ENCODE measurements at places on chromosomes 12 and 14.

DNA sequence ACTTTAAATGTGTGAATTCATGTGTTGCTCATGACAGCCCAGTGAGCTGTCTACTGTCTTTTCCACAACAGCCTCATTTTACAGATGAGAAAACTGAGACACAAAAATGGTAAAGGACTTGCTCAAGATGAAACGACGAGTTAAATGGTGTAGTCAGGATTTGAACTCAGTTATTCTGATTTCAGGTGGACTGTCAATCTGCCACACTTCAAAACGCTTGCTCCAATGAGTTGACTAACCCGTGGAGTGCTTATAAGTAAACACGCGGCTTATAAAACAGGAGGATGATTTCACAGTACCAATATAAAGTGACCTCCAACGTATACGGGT is 652 bp upstream of the POLE2 start:
- DNase-seq, result no peak

DNA sequence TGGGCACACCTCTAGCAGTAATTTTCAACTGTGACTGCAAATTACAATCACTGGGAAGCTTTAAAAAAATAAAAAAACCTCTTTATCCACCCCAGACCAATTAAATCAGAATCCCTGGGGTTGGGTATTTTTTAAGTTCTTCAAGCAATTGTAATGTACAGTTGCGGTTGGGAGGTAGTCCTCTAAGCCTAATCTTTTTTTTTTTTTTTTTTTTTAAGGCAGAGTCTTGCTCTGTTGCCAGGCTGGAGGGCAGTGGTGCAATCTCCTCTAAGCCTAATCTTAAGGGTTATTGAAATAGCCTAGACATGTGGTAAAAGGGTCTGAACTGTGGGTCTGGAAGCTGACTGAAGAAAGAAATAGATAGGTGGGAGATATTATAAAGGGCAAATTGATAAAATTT is 230.5 kb downstream of the AKAP6 start:
- DNase-seq, result no peak

- no peak for DNase-seq
Measured at GRCh38 chr12:101686176-101686575, 11.3 kb upstream of the CHPT1 start.

DNA sequence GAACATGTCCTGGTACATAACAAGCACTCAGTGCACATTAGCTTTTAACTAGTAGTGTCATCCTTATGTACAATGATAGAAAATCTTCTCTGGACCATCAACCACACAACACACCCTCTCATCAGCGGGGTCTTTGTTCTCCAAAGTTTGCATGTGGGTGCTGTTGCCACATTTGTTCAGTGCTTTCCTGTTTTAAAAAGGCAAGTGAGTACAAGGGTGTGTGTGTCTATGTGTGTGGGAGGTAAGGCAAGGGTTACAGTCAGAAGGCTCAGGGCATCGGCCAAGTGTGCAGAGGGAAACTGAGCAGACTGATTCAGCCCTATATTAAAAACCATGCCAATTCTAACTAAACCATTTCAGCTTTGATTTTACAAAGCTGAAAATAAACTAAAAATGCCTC is 17.9 kb downstream of the KRT76 start:
- DNase-seq, result no peak

DNA sequence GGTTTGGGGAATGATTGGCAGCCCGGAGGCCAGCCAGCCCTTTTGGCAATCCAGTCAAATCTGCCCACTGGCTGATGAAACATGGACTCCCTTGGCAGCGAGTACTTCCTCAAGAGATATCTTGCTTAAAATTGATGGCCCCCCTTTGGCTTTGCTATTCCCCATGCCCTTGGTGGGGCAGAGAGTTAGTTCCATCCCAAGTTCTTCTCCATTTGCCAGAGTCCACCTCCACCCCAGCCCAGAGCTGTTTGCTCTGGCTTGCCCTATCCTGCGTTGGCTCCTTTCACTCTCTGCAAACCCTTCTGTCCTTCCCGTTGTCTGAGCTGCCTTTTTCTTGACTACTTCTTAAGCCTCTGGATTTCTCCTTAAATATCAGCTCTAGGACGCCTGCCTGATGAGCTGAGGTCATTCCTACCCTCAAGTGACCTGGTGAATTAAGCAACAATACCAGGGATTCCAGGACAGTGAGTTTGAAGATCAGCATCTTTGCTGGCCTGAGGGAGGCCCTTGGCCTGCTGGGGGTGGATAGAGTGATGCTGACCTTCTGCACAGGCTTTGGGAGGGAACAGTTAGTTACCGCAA is 212.0 kb downstream of the CACNA1C start:
- DNase-seq, result no peak

- DNase-seq, result no peak
Measured at GRCh38 chr12:64694130-64695040, 64.8 kb downstream of the GNS start.

GRCh38 chr12:96416033-96416799 is 16.0 kb upstream of the CDK17 start:
- no peak for DNase-seq

- peak; percentile 60 for DNase-seq
Measured at GRCh38 chr12:3551386-3551785, 60.4 kb downstream of the PRMT8 start.

DNA sequence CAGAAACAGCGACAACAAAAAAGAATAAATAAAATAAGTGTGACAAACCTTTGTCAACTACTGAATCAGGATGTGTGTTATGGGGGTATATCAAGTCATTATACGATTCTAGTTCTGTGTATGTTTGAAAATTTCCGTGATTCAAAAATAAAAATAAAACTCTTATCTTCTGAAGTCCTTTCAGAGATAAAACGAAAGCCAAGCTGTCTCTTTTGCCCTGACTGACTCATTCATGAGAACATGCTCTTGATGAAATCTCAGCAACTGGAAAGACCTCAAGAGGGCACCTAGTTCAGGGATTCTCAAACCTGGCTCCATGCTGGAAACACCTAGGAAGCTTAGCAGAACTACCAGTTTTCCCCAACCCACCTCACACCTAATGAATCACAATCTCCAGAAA is 9.2 kb downstream of the FOXN3 start:
- no peak for DNase-seq

GRCh38 chr14:97077253-97077653 is 280.1 kb downstream of the VRK1 start:
- DNase-seq, result no peak

DNA sequence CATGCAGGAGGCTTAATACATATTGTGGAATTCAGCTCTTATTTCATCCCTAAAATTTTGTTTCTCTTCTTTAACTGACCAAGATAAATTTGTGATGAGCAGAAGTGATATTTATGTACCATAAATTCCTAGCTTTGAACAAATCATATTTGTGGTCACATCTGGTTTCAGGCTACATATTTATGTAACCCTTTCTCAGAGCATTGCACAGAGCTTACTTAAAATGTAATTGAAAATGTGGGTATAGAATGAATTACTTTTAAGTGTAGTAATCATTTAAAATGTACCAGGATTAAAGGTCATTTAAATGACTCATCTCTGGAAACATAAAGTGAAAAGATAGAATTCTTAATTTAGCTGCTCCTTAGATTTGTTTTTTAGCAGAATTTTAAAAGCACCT is 129.9 kb upstream of the FRMD6 start:
- DNase-seq, result no peak

DNA sequence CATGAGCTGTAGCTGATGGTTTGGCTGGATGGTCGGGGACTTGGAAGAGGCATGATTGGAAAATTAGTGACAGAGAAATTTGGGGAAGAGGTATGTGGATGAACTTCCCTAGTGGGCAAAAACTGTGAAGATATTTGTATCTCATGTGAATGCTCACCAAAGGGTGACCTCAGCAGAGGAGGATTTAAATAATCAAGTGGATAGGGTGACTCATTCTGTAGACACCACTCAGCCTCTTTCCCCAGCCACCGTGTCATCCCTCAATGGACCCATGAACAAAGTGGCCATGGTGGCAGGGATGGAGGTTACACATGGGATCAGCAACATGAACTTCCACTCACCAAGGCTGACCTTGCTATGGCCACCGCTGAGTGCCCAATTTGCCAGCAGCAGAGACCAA is 60.8 kb upstream of the KRAS start:
- no peak for DNase-seq

- DNase-seq, result no peak
Measured at GRCh38 chr12:94263011-94263811, 114.8 kb downstream of the PLXNC1 start.

- DNase-seq, result no peak
Measured at GRCh38 chr12:69008520-69008919, 75.5 kb upstream of the CPM start.

GRCh38 chr14:51507906-51508511 is 143.7 kb upstream of the FRMD6 start:
- DNase-seq, result peak; percentile 31

DNA sequence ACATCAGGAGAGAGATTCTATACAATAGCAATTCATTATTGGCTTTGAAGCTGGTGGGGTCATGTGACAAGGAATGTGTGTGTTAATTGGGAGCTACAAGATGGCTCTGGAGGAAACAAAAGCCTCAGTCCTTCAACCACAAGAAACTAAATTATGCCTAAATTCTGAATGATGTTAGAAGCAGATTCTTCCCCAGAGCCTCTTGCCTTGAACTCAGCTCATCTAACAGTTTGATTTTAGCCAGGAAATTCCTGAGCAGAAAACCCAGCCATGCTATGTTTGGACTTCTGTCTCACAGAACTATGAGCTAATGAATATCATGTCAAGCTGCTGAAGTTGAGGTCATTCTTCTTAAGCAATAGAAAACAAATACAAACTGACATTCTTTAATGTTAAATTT is 274.7 kb downstream of the SLC6A15 start:
- DNase-seq, result no peak

DNA sequence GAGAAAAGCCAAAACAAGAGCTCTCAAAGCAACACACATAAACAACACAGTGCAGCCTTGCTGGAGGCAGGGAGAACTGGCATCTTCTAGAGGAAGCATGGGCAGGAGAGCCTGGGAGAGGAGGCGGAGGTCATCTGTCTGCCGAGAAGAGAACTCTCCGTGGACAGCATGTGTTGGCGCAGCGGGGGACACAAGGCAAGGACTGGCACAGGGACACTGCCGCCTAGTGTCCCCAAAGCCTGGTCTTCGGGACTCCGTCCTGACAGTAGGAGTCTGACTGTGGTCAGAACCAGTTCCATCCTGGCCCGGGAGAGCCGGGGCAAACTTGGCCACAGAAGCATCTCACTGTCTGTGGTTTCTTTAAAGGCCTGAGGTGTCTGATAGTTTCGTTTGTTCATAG is 47.3 kb downstream of the KCNA1 start:
- DNase-seq, result no peak

- DNase-seq, result no peak
Measured at GRCh38 chr12:29163146-29163545, 14.1 kb downstream of the FAR2 start.

DNA sequence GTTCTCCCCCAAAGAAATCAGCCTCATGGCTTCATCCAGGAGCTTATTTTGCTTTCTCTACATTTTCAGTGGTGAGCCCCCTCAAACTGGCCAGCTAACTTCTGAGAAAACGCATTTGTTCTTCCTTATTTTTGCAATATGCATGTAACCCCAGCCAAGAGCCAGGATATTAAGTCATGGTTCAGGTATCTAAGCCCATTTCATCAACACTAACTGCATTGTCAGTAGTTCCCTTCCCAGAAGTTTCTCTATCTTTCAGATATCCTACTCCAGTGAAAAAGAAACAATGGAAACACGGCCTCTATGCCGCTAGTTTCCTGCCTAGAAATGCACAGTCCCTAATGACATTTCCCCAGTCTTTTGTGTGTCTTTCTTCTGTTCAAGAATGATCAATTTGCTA is 102.8 kb upstream of the RASSF8 start:
- DNase-seq, result no peak

DNA sequence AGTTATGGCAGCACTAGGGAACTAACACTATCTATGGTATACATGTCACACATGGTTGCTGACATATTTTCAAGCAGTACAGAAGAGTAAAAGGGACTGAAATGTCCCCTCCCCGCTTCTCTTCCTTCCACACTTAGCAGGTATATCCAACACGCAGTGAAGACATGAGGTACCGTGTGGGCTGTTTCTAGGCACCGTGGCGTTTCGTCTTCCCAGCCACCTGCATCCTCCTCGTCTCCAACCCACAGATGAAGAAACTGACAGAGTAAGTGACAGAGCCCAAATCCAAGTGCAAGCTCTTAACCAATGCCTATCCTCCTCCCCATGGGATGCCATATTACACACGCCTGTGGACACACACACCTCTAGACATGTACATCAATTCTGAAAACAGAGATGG is 32.4 kb downstream of the SLC8B1 start:
- no peak for DNase-seq

- no peak for DNase-seq
Measured at GRCh38 chr12:92844151-92844763, 84.8 kb downstream of the EEA1 start.

DNA sequence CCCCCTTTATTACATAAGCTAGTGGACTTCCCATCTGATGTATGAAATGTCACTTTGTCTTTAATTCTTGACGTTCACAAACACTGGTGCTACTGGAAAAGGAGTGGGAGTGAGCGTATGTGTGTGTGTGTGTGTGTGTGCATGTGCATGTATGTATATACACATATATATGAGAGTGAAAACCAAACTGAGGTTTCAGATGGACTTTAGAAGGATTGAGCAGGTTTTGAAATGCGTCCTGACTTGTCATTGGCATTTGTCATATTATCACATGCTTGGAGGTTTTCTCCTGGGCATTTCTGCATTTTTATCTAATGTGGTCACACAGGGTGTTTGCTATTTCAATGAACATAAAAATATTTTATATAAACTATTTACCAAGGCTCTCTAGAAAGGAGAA is 1085.9 kb downstream of the BCL11B start:
- DNase-seq, result no peak

DNA sequence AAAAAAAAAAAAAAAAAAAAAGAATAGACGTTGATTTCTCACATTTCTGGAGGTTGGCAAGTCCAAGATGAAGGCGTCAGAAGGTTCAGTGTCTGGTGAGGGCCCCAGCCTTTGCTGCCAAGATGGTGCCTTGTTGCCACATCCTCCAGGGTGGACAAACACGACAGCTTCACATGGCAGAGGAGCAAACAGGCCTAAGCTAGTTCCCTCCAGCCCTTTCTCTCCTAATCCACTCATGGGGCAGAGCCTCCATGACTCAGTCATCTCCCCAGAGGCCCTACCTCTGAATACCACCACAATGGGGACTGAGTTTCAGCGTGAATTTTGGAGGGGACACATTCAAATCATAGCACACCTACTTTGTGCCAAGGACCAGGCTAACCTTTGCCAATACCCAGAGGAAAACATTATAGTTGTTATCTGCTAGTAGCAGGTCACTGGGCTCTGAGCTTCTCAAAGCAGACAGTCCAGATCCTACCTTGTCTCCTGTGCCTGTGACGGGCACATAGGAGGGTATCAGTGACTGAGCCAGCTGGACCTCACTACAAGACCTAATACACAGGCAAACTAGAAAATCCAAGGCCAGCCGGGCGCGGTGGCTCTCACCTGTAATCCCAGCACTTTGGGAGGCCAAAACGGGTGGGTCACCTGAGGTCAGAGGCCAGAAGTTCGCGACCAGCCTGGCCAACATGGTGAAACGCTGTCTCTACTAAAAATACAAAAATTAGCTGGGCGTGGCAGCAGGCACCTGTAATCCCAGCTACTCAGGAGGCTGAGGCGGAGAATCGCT is 10.5 kb upstream of the BCL11B start:
- no peak for DNase-seq

GRCh38 chr14:74685921-74686678 is 26.8 kb downstream of the AREL1 start:
- DNase-seq, result no peak
